Stimulated activated CD4-positive, alpha-beta T cell treated with anti-CD3 and anti-CD28 coated beads, Interleukin-1b, Interleukin-23, amount 100 ng/mL, for 1 hour (primary cell): ENCODE measurements at places on chromosomes 2 and 18.

- no peak for DNase-seq
These were observed 26.0 kb upstream of the HPCAL1 start for GRCh38 chr2:10276481-10277292.

DNA sequence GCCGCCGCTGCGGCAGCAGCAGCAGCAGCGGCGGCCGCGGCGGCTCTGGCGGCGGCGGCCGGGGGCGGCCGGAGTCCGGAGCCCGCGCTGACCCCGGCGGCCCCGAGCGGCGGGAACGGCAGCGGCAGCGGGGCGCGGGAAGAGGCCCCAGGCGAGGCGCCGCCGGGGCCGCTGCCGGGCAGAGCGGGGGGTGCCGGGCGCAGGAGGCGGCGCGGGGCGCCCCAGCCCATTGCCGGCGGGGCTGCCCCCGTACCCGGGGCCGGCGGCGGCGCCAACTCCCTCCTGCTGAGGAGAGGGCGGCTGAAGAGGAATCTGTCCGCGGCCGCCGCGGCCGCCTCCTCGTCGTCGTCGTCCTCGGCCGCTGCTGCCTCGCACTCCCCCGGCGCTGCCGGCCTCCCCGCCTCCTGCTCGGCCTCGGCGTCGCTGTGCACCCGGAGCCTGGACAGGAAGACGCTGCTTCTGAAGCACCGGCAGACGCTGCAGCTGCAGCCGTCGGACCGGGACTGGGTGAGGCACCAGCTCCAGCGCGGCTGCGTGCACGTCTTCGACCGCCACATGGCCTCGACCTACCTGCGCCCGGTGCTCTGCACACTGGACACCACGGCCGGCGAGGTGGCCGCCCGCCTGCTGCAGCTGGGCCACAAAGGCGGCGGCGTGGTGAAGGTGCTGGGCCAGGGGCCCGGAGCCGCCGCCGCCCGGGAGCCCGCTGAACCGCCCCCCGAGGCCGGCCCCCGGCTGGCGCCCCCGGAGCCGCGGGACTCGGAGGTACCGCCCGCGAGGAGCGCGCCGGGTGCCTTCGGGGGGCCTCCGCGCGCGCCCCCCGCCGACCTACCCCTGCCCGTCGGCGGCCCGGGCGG lies 646 bp downstream of the PHLPP1 start:
- no peak for DNase-seq

GRCh38 chr2:233242231-233242927 lies 9.1 kb upstream of the ATG16L1 start:
- no peak for DNase-seq

DNA sequence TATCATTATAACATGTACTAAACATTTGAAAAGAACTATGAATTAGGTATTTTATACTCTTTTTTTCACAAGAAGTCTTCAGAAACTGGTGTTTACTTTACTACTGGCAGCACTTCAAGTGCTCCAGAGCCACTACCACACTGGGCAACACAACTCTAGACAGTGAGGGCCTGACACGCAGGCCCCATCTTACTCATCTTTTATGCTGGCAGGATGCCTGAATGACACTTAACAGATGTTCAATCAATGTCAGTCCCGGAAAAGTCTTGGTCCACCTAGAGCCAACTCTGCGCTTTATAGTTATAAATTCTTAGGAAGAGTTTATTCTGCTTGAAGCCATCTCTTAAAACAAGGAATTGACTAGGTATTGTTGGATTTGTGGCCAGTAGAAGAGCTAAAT lies 8.7 kb upstream of the WIPF1 start:
- DNase-seq, result no peak

GRCh38 chr2:189933041-189933440 lies 129.5 kb downstream of the MSTN start:
- no peak for DNase-seq

- DNase-seq, result no peak
These were observed 205.9 kb downstream of the ACKR3 start for GRCh38 chr2:236775511-236775910.

DNA sequence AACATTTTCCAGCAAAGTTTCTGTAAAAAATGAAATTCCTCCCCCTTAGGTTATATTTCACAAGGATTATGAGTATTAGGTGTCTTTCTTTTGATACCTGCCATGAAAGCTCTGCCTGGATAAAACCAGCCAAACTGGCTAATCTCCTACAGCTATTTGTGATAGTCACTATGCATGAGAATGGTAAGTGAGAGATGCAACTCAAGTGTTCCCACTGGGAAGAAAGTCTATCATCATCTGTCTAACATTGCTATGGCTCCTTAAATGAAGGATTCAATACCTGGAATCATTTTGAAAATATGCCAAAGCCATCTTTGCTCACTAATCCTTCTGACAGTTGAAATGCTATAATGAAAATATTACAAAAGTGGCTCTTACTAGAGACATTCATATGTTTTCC lies 339.9 kb upstream of the LRRTM4 start:
- no peak for DNase-seq

- no peak for DNase-seq
These were observed 569.1 kb downstream of the ARHGAP15 start for GRCh38 chr2:143698352-143698751.
